Activated CD4-positive, CD25-positive, alpha-beta regulatory T cell treated with anti-CD3 and anti-CD28 coated beads, Interleukin-2, amount 50 U/mL, for 24 hours (primary cell): ENCODE measurements at places on chromosomes 2 and 18.

GRCh38 chr18:13246591-13246990, 28.0 kb downstream of the LDLRAD4 start:
- ATAC-seq: no peak

DNA sequence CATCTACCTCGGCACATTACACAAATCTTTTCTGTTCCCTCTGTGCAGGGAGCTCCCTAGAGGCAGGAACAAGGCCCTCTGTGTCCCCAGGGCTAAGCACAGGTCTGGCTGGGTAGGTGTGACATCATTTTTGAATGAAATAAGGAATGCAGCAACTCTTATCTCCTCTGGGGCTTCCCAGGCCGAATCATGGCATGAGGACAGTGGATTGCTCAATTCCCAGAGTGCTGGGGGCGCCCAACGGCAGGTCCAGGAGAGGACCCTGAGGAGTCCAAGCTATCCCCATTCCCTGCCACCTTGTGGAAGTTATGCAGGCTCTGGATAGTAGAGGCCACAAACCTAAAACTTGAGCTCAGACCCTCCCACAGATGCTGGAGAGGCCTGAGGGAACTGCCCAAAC, 158.0 kb upstream of the RAB6C start:
- ATAC-seq: no peak

GRCh38 chr2:164917296-164917903, 37.9 kb downstream of the SLC38A11 start:
- ATAC-seq: no peak

DNA sequence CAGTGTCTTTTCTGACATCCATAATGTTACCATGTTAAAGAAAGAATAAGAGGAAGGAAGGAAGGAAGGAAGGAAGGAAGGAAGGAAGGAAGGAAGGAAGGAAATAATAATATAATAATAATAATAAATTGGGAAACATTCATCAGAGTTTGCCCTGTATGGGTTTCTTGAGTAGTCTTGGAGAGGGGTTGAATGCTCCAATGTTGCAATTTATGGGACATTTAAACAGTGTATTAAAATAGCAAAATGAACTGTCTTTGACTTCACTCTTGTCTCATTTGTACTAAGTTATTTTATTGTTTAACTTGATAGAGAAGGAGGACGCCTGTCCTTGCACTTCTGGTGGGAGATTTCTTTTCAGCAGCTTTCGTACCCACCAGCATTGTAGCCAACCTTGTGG, 277.7 kb downstream of the RNF144A start:
- no peak for ATAC-seq

DNA sequence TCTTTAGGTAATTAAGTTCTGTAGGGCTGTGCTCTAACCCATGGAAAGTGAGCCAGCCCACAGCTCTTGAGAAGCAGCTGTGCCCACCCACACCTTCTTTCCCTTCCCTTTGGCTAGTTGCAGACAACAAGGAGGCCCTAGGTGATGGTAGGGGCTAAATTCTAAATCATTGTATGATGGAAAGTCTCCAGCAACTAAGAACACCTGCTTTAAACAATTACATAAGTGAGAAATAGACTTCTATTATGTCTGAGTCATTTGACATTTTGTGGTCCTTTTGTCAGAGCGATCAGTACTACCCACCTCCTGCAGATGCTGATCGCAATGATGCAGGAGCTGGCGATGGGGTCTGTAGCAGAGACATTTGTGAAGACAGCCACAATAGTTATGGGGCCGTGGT, 79.6 kb downstream of the TEX51 start:
- no peak for ATAC-seq

DNA sequence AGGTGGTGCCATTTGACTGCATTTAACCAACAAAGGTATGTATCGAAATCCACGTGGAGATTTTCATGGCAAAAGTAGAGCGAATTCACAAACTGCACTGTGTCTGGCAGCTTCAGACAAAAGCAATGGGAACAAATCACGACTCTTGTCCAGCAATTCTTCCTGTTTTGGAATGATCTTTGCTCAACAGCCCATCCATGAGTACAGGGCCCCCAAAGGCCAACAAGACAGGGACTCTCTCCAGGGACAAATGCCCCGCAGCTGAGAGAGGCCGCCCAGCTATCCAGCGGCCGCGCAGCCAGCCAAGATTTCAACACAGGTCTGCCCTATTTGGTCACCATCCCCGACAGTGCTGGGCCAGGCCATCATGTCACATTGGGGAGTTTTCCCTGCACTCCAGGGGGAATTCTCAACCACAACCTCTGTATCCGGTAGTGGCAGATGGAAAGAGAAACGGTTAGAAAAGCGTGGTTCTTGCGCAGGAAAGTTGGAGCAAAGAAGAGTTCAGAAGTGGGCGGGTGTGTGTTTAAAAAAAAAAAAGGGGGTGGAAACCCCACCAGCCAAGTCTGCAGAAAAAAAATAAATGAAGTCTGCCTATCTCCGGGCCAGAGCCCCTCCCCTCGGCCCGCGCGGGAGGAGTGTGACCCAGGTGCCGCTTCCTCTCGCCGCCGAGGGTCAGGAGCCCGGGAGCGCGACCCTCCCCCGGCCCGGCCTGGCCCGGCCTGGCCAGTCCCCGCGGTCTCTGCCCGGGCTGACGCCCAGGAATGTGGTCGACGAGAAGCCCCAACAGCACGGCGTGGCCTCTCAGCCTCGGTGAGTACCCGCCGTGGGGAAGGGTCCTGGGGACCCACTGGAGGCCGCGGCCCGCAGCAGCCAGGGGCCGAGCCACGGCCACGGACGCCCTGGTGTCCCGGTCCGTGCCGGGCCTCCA, at the start of gene GYPC:
Gene GYPC (plus strand): TSS at position 659 of the 931 bp plus-strand sequence. CDS start 106 bp downstream, at position 765.
- peak; percentile 13 for ATAC-seq

- no peak for ATAC-seq
These were observed 1744.3 kb upstream of the PIK3C3 start for GRCh38 chr18:40210696-40211095.

GRCh38 chr2:142562900-142563299, 314.6 kb upstream of the KYNU start:
- ATAC-seq: peak; percentile 28

- ATAC-seq: no peak
These were observed 82.0 kb upstream of the MSH2 start for GRCh38 chr2:47321006-47321405.

GRCh38 chr18:3875961-3876360, 426.0 kb downstream of the TGIF1 start:
- ATAC-seq: no peak

- ATAC-seq: no peak
These were observed at the start of gene AMER3 for GRCh38 chr2:130755256-130756052. AMER3 (plus strand) TSS chr2:130755540; CDS start chr2:130762073, 6,533 bp downstream.

DNA sequence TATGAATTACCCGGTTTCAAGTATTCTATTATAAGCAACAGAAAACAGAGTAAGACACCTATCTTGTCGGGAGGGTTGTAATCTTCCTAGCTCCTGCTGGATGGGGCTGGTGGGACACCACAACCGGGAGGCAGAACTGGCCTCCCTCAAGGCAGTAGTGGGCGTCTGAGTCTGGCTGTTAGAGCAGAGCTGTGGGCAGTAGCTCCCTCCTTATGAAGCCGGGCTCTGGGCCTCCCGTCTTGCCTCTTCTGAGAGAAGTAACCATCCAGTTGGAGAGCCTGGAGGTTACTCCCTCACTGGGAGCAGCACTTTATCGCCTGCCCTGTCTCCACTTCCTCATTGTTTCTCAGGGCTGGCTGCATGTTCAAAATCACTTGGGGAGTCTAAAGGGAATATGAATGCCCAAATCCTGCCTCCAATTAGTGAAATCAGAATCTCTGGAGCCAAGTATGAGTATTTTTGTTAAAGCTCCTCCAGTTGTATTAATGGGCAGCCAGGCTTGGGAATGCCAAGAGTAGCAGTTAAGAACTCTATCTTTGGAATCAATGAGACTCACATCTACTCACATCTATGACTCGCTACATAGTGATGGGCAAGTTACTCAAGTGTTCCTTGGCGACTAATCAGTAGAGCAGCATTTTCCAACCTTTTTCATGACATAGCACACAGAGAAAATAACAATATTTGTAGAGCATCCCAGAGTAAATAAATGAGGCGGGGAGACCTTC, 27.3 kb upstream of the NRP2 start:
- no peak for ATAC-seq

DNA sequence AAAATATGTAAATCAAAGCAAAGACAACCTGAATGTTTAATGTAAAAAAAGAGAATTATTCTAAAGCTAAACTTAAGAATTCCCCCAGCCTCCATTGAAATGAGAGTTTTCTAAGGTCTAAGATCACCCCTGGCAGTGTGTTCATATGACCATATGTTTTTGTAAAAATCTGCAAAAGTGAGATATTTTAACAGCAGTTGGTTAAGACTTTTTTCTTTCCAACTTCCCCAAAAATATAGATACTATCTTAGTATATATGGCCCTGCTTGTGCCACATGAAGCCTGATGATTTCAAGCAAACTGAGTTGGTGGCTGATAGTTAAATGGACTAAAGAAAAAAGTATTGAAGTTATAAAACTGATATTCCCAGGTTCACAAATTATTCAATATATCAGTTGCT, 35.4 kb downstream of the ZNF804A start:
- no peak for ATAC-seq

GRCh38 chr18:43916984-43917383, 639.7 kb upstream of the SYT4 start:
- no peak for ATAC-seq

DNA sequence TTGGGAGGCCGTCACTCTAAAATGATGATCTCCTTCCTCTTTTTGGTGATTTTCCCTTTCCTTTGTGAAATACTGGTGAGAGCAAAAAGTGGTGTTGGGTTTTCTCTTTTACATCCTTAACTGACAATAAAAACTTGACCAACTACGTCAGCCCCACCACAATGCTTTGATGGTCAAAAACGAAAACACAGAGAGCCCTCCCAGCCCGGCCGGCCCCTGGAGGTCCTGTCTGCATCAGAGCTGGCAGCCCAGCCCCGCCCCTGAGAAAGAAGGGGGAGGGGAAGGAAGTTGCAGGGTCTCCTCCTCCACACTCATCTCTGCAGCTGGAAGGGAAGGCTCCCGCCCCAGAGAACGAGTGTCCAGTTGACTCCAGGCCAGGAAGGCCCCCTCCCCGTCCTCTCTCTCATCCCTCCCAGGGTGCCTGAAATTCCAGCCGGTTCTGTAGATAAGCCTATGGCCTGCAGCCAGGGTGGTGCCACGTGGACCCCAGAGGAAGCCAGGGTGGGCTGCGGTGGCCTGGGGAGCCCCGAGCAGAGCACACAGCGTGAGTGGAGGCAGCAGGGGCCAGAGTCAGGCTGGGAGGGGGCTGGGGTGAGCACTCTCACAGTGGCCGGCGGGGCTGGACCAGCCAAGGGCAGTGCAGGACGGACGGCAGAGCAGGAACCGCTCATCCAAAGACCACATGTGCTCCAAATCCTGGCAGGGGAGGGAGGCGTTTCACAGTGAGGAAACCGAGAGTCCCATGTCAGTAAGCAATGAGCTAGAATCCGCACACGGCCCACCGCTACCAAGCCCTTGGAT, 19.8 kb downstream of the BIN1 start:
- no peak for ATAC-seq

GRCh38 chr2:59277671-59278070, 1036.5 kb upstream of the FANCL start:
- no peak for ATAC-seq

DNA sequence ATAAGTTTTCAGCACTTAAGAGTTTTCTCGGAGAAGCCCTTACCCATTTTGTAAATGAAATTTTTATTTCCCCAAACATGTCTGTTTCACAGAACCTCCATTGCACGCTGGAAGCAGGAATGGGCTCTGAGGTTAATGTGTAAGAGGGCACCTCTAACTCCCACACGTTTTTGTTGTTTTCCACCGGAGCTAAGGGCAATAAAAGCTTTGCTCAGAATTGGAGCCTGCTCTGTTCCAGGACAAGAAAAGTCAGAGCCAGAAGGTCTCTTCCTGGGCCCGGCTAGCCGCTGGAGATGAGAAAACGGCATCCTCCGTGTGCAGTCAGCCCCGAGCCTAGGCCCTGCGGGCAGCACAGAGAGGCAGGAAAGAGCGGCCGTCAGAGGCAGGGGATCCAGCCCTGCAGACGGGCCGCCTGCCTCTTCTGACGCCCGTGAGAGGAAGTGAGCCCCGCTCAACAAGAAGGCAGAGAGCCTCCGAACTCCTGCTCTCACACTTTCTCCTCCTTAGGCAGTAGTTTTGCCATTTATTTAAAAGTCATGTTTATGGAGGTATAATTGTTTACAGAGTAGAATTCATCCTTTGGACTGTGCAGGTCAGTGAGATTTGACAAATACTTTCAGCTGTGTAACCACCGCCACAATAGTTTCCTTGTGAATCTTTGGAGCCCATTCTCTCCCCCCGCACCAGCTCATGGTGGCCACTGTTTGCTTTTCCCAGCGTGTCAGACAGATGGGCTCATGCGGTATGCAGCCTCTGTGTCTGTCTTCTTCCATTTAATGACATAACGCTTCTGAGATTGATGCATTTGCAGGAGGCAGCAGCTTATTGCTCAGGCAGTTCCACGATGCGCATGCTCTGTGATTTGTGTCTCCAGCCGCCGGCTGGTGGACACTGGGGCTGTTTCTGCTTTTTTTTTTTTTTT, 117.3 kb downstream of the GALR1 start:
- ATAC-seq: no peak

GRCh38 chr2:118981632-118982031, 39.6 kb downstream of the MARCO start:
- ATAC-seq: no peak
